ENCODE measurements at places on chromosomes 5 and 9. TPM values are rescaled to one million over a fixed set of nuclear protein-coding genes. Genes with fewer than 3 reads are reported as not detected.
A peak's percentile ranks its signal among the peaks of the same experiment; 100 is the strongest.

DNA sequence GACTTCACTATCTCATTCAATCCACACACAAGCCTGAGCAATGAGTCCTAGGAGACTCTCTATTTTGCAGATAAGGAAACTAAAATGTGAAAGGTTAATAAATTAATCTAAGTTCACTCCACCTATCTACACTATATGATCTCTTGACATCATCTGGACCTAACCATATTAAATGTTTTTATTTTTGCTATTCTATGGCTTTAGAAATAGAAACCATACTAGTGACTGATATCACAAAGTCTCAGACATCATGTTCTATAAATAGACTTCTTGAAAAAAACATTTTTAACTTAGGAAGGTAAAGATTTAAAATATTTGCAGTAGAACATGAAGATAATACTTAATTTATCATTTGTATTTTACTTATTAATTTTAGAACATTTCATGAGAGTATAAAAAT, 9.4 kb upstream of the ADGRV1 start:
- no peak for DNase-seq

GRCh38 chr5:13660072-13660471, 284.4 kb downstream of the DNAH5 start:
- peak; percentile 29 for DNase-seq

- no peak for DNase-seq
Observed at GRCh38 chr5:1519631-1520210, 4.0 kb downstream of the LPCAT1 start.

DNA sequence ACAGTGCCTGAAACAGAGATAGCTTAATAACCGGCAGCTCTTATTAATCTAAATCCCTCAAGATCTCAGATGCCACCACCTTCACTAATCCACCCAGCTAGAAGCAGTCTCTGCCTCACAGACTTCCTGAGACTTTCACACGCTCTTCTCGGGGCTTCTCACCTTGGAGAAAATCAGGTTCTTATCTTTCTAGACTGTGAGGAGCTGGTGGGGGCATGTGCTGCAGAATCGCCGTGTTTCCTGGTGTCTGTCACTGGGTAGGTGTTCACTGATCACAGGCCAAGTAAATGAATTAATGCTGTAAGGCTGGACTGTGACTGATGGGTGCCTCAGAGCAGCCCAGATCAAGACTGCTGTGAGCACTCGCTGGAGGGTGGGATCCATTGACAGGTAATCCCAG, 101.7 kb downstream of the PSD2 start:
- DNase-seq: no peak

DNA sequence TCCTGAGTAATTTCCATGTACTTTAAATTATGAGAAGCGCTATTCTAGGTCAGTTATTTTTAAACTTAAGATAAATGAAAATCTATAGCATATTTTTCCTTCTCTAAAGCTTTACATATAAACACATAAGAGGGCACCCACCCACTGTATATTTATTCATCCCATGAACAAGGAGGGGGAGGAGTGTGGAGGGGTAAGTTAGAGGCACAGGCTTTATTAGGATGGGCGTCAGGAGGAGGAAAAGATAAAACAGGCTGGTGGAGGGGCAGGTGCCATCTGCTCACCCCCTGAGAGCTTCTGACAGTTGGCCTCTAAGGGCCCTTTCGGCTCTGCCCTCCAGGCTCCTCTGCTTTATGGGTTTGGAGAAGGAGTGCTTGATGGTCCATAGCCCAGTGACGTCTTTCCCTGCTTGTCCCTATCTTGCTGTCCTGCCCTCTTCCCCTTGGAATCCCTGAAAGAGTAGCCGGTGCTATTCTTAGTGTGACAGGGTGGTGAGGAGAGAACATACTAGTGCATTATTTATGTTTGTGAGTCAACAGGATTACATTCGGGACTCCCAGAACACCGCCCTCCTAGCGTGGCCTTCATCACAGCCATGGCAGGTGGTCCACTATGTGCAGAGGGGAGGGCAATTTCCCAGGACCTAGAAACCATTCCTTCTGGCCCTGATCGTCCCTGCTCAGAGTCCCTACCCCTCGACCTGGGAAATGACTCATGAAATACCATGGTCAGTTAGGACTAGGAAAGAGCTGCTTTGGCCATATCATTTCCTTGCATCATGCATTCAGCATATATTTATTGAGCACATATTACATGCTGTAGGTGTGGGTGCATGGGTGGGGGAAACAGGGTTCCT, 7.9 kb upstream of the SYNPO start:
- no peak for DNase-seq

GRCh38 chr5:119930490-119930889, 301.1 kb downstream of the FAM170A start:
- no peak for DNase-seq

GRCh38 chr5:121870489-121870888, 18.8 kb downstream of the FTMT start:
- DNase-seq: peak; percentile 48

DNA sequence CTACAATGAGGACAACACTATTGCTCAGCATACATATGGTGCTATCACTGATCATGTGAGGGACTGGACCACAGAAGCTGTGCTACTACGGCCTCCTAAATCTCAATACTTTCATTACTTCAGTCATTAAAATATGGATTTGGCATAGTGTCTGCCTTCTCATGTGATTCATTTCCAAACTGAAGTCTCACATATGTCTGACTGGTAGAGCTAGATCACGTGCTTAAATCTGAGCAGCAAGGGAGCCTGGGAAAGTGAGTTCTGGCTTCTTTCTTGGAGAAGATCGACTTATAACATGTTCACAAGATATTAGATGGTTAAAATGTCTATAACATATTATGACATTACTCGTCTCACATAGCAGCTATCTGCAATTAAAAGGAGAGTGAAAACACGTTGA, 8.3 kb downstream of the KIF4B start:
- no peak for DNase-seq

GRCh38 chr9:123408313-123409262, 52.6 kb downstream of the CRB2 start:
- no peak for DNase-seq

DNA sequence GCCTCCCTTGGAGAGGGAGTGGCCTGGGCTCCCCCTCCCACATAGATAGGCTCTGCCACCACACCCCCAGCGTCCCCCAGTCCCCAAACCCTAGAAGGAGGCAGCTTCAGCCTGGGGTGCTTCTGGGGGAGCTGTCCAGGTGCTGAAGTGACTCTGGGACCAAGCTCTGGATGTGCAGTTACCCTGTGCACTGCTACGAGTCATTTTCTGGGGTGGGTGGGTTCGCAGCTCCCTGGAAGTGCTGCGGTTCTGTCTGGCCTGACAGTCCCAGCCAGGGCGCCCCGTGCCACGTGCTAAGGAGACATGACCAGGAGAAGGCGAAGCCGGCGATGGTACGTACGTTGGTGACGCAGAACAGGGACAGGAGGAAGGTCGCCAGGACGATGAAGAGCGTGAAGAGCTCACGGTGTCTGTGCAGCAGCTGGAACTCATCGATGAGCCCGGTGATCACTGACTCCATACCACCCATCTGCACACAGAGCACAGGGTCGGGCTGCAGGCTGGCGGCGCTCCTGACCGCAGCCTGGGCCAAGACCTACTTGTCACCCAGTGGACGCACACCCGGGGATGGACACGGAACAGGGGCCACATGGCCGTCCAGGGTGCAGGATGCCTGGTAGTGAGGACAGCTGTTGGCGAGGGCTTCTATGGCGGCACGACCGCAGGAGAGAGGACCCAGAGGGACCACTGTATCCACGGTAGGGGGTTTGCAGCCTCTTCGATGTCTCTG, 35.7 kb downstream of the SLC6A3 start:
- no peak for DNase-seq

DNA sequence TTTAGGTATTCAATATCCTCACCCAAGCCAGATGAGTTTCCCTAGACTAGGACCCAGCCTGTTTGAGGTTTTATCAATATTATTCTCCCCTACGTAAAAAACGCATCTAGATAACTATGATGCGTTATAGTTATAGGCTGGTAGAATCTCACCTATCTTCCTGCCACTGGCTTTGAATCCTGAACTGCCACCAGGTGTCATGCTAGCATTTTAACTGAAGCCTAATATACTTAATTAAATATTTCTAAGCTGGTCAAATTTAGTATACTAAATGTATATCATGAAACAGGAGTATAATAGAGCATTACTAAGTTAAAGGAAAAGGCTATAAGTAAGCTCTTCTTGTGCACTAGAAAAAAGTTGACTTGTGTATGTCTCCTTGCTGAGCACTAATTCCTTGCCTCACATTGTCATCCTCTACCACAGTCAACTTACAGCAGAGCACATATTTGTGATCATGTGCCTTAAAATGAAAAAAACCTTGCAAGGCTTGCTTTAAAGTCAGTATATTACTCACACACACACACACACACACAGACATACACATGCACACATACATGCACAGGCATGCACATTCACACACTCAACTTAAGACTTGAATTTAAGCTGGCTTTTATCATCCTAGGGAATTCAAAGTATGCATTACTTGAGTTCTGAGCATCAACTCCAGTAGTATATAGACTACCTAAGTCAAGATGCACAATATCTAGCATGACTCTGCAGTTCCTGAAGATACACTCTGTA, 303.4 kb downstream of the ADGRV1 start:
- DNase-seq: no peak

DNA sequence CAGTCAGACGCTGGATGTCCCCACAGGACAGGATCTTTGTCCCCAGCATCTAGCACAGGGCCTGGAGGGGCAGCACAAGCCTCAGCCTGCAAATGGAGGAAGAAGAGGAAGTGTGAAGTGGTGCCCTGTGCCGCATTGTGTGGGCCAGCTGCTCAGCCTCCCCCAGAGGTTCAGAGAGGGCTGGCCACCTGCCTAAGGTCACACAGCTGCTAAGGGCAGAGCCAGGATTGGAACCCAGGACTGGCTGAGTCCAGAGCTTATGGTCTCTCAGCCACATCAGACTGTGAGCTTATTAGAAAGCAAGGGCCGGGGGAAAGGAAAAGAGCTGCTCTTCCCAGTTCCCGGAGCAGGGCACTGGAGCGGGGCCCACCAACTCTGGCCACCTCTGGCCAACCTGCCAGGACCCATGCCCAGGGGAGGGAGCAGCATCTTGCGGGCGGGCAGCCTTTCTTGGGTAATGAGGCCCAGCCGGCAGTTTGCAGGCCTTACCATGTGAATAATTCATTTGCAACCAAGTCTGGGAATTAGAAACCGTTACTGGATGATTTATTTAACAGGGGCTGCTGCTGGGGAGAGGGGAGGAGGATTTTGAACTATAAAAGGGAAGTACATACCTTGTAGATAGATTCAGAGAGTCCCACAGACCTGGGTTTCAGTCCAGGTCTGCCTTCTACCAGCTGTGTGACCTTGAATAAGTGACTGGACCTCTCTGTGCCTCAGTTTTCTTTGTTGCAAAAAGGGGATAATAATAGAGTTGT, 11.6 kb upstream of the CRB2 start:
- no peak for DNase-seq

GRCh38 chr9:13587571-13587970, 308.1 kb upstream of the MPDZ start:
- DNase-seq: no peak

- peak; percentile 38 for DNase-seq
Observed at GRCh38 chr9:83649080-83649479, 26.1 kb downstream of the IDNK start.

- DNase-seq: no peak
Observed at GRCh38 chr5:138528208-138528607, 14.8 kb downstream of the ETF1 start.

GRCh38 chr5:67300326-67300725, 103.7 kb upstream of the CD180 start:
- no peak for DNase-seq

GRCh38 chr9:93595461-93595860, 19.1 kb downstream of the PHF2 start:
- no peak for DNase-seq

DNA sequence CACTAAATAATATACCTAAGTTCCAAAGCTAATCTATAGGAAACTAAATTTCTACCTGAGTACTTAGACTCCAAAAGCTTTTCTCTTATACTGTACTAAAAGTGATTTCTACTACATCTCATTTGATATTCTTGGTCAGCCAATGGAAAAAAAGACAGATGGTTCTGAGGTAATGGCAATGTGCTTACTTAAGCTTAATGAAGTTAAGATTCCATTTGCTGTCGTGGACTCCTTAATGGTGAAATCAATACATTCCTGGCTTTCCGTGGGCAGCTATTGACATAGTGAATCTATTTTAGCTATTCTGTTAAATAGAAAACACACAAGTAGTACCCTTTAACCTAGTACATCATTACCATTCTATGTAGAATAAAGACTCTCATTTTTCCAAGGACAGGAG, 1825.6 kb upstream of the CDH9 start:
- no peak for DNase-seq

DNA sequence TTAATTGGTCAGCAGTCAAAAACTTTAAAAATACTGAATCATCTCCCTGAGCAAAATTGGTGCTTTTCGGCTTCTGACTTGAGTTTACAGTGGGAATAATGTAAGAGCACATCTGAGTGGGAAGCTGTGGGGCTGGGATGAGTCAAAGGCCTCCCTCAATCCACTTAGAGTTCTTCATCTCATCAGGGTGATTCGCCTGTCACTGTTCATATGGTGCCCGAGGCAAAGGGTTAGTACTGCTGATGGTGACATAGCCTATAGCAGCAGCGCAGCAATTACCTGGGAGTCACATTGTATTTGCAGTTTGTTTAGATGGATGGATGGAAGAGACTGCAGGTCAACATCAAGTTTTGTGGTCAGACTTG, 113.8 kb upstream of the ZNF608 start:
- DNase-seq: no peak

DNA sequence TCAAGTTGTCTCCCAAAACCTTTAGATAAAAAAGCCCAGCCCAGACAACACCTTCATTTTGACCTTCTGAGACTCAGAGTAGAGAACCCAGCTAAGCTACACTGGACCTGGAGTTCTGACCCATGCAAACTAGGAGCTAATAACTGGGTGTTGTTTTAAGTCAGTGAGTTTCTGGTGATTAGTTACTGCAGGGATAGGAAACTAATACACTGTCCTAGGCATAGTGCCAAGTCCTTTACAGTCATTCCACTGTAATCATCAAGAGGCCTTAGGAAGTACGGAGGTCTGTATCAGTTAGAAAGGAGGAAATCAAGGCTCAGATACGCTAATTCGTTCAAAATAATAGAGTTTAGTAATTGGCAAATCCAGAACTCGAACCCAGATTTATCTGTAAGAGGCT, 197.9 kb downstream of the KCTD16 start:
- no peak for DNase-seq

DNA sequence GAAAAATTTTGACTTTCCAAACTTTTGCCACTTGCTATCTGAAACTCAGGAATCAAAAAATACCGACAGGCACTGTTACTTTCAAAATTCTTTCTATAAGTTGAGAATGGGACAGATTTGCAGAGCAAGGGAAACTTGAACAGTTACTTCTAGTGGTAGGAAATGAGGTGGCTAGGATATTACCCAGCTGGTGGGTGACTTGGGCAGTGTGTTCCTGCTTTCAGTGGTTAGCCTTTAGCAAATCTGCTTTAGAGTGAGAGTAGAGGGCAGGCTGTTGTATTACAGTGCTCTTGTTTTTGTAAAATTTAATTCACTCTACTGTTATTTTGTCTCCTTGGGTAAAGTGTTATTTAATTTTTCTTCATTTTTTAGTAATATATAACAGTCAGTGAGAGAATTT, 40.2 kb upstream of the ROPN1L start:
- DNase-seq: no peak

Gene NUTM2F
- total RNA-seq: not detected

Gene NNT
- 97.7 TPM for total RNA-seq

Gene HAVCR2
- total RNA-seq: 0.02 TPM

Gene PCDHGA12
- 0.14 TPM for total RNA-seq

Gene SHB
- total RNA-seq: 10.1 TPM

Gene FRRS1L
- total RNA-seq: not detected

Gene FOXD4L4
- not detected for total RNA-seq

Gene F2RL2
- total RNA-seq: 93.9 TPM

Gene FGFR4
- 11.4 TPM for total RNA-seq

Gene SOX30
- not detected for total RNA-seq

Gene HK3
- total RNA-seq: 1.6 TPM

All from H4 (cell line).